Activated CD4-positive, alpha-beta T cell treated with anti-CD3 and anti-CD28 coated beads for 36 hours (primary cell): ENCODE measurements at places on chromosomes 1 and 21.

GRCh38 chr1:31127266-31127665 lies 61.7 kb upstream of the PUM1 start:
- DNase-seq: no peak

DNA sequence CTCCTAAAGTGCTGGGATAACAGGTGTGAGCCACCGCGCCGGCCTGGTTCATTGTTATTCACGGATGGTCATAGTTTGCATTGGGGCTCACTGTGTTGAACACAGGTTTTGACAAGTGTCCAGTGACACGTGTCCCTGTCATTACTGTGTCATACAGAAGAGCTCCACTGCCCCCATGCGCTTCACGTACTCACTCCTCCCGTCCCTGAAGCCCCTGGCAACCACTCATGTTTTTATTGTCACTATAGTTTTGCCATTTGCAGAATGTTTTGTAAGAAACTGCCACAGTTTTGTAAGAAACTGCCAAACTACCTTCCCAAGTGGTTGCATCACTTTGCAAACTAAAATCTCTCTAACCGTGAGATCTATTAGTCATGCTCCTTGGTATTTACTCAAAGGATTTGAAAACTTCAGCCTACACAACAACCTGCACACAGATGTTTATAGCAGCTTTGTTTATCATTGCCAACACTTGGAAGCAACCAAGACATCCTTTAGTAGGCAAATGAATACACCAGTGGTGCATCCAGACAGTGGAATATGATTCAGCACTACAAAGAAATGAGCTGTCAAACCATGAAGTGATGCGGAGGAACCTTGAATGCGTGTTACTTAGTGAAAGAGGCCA lies 163.2 kb upstream of the COL6A1 start:
- peak; percentile 49 for DNase-seq

GRCh38 chr1:156643049-156643777 lies 1.3 kb downstream of the BCAN start:
- DNase-seq: no peak

GRCh38 chr21:42913476-42913875 lies 12.0 kb downstream of the ERVH48-1 start:
- no peak for DNase-seq

GRCh38 chr21:32422064-32422463 lies 9.6 kb downstream of the EVA1C start:
- no peak for DNase-seq

DNA sequence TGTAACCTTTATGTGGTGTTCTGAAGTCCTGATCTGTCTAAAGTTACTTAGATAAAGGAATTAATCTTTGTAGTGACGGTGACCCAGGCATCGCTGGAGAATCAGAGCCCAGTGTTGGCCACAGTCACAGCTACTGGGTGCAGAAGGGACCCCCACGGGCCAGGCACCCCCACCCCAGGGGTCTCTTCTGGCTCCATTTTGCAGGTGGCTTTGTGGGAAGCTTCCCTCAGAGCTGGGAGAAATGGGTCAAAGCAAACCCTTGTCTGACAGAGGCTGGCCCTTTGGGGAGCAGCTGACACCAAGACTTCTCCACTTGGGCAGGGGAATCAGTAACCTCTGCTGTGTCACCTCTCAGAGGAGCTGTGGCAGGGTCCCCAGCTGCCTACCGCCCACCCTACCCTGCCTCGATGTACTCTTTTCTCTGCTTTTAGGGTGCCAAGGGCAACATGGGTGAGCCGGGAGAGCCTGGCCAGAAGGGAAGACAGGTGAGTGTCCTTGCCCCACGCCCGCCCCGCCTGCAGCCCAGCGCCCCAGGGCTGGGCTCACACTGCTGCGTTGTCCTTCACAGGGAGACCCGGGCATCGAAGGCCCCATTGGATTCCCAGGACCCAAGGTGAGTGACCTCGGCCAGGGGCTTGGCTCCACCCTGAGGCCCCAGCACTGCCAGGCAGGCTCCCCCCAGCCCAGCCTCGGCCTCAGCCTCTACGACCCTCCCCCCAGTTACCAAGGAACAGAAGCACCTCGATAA lies 17.7 kb downstream of the COL6A2 start:
- DNase-seq: peak; percentile 1

GRCh38 chr1:155123801-155124200 lies 3.9 kb upstream of the EFNA1 start:
- no peak for DNase-seq

GRCh38 chr1:212315907-212316306 lies 30.7 kb downstream of the PPP2R5A start:
- peak; percentile 21 for DNase-seq

DNA sequence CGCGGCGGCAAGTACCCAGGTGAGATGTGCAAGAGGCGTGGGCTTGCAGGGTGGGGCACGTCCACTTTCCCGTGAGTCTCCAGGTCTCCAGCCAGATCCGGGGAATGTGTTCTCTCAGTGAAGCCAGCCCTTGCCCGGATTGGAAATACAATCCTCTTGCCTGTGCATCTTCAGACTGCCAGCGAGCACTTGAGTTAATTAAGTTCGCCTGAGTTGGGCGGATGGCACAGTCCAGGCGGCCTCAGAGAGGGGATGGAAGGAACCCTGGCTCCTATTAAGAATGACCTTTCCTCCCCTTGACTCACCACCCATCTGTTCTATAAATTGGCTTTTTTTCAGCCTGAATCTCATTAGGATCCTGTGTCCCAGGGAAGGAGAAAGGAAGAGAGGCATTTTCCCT lies 33.3 kb upstream of the CNTN2 start:
- no peak for DNase-seq

GRCh38 chr1:40381268-40382107 lies 8.0 kb downstream of the SMAP2 start:
- DNase-seq: no peak

GRCh38 chr1:50976111-50976889 lies 6.3 kb downstream of the CDKN2C start:
- DNase-seq: no peak

GRCh38 chr1:80059940-80060339 lies 1053.4 kb upstream of the ADGRL4 start:
- no peak for DNase-seq

DNA sequence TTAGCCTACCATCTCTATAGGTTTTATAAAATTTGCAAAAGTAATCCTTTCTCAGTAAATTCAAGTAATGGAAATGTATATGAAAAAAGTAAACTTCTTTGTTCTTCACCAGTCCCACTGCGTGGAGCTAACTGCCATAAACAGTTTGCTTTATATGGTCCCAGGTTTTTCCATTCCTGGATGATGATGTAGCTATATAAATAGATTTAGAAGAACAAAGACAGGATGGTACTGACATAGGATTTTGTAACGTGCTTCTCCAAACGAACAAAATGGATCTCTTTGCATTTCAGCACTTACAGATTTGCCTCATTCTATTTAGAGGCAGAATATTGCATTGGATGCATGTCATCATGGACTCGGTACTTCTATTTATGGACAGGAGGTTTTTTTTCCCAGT lies 57.3 kb downstream of the SMYD2 start:
- DNase-seq: no peak

- no peak for DNase-seq
Measured at GRCh38 chr1:83490988-83491387, 507.9 kb downstream of the TTLL7 start.

GRCh38 chr1:46244656-46245371 lies 2.7 kb upstream of the RAD54L start:
- DNase-seq: peak; percentile 22
